ENCODE measurements at places on chromosomes 1 and 21. TPM values are rescaled to one million over a fixed set of nuclear protein-coding genes. Genes with fewer than 3 reads are reported as not detected.

DEPDC1 gene
- 21.0 TPM for total RNA-seq

CEP85 gene
- total RNA-seq = 17.1 TPM

HCRTR1 gene
- not detected for total RNA-seq

A3GALT2 gene
- not detected for total RNA-seq

RAP1GAP gene
- 4.8 TPM for total RNA-seq

OR2L13 gene
- total RNA-seq = not detected

GABPB2 gene
- 6.3 TPM for total RNA-seq

C1orf226 gene
- total RNA-seq = not detected

TEX38 gene
- total RNA-seq = not detected

AKIRIN1 gene
- 72.3 TPM for total RNA-seq
